ENCODE measurements at places on chromosomes 16 and 17. TPM values are rescaled to one million over a fixed set of nuclear protein-coding genes. Genes with fewer than 3 reads are reported as not detected.

MAF gene
- total RNA-seq, result 66.9 TPM

DBNDD1 gene
- 1.5 TPM for total RNA-seq

DNA sequence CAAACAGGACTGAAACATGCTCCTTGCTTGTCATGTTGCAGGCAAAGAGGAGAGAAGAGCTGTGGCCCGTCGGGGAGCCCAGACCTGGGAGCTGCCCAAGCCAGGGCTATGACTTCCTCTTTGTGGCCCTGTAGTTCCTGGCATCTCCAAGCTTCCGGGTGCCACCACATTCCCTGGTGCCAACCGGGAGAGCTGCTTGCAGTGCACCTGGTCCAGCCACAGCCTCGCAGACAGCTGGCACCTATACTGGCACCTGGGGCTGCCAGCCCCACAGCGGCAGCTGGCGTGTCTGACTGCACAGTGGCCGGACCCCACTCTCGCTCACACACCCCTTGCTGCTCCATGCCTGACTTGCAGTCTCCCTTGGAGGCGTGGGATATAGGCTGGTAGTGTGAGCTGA, 37.1 kb upstream of the FOXJ1 start:
- DNase-seq, result no peak

GRCh38 chr17:64320613-64321553, 57.8 kb upstream of the TEX2 start:
- peak; percentile 68 for DNase-seq

DNA sequence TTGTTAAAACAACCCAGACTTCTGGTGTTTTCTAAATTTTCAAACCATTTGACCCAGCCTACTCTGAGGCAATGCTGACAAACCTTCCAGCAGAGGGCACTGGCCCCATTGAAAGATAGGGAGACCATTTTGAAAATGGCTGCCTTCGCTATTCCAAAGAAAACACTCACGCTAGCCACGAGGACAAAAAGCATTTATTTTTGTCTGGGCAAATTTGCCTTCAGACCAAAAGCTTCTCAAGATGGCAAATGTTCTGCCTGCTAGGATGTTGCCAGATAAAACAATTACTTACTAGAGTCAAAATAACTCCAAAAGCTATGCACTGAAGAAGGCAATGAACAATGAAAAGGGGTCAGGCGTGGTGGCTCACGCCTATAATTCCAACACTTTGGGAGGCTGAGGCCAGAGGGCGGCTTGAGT, 296.7 kb upstream of the IRX5 start:
- DNase-seq, result peak; percentile 13

GRCh38 chr16:22204091-22204655, 1.9 kb upstream of the EEF2K start:
- DNase-seq, result no peak

DNA sequence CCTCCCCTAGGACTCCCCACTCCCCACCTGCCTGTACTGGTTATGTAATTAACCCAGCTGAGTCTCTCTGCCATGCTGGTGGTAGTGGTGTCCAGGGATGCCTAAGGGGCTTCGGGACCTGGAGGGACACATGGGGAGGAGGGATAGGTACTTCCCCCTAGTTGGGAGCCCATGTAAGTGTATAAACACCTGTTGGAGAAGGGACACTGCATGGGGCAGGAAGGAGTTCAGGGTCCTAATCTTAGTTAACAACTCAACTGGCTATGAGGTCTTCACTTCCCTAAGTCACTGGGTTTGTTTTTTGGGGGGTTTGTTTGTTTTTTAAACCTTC, 1.3 kb downstream of the RASL10B start:
- DNase-seq, result no peak

- DNase-seq, result no peak
These were observed 48.4 kb downstream of the CMC2 start for GRCh38 chr16:80958284-80958683.

- DNase-seq, result no peak
These were observed 8.7 kb upstream of the FAM83G start for GRCh38 chr17:19013226-19013625.
